ENCODE measurements at places on chromosomes 2 and 18.
A peak's percentile ranks its signal among the peaks of the same experiment; 100 is the strongest.

DNA sequence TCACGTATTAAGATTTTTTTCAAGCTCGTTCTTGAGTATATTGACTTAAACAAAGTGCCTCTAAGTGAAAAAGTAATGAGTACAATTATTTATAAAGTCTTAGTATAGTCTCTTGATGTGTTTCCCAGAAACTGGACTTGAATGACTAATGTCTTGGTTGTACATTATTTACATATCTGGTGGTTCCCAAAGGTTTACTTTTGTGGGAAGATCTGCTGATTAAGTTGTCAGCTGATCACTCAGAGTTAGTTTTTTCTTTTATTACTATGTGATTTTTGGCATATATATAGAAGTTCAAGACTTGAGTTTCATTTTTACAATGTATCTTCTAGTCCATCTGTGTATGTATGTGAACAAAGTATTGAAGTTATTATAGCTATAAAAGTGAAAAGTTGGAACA lies 29.5 kb downstream of the RNF144A start:
- DNase-seq = no peak

DNA sequence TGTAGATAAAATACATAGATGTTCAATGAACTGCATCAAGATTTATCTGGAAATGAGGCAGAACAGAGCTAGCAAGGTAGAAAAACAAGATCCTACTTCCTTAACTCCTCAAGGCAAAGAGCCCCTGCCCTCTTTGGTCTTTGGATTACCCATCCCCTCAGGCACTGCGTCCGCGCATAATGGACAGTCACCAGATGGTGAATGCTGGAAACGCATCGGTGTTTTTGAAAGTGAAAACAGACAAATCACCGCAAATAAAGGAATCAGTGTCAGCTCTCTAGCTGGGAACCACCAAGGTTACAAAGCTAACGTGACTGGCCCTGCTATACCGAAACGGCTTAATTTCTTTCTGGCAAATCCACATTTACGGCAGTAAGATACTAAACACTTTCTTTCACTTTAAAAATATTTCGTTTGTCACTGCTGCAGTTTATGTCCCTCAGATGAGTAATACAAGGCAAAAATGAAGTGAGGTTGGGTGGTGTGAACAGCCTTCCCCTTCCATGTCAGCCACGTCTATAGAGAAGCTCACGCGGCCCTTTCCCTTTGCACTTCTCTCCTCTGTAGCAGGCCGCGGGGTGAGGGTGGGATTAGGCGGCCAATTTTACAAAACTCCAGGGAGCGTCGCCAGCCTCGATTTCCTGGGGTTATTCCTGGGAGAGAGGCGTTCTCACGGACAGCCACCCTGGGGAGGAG lies 627 bp upstream of the GALR1 start:
- no peak for DNase-seq

- DNase-seq = no peak
These were observed 844 bp upstream of the MPV17 start for GRCh38 chr2:27323596-27324285.

GRCh38 chr18:5746844-5747243 lies 148.5 kb downstream of the TMEM200C start:
- DNase-seq = no peak

DNA sequence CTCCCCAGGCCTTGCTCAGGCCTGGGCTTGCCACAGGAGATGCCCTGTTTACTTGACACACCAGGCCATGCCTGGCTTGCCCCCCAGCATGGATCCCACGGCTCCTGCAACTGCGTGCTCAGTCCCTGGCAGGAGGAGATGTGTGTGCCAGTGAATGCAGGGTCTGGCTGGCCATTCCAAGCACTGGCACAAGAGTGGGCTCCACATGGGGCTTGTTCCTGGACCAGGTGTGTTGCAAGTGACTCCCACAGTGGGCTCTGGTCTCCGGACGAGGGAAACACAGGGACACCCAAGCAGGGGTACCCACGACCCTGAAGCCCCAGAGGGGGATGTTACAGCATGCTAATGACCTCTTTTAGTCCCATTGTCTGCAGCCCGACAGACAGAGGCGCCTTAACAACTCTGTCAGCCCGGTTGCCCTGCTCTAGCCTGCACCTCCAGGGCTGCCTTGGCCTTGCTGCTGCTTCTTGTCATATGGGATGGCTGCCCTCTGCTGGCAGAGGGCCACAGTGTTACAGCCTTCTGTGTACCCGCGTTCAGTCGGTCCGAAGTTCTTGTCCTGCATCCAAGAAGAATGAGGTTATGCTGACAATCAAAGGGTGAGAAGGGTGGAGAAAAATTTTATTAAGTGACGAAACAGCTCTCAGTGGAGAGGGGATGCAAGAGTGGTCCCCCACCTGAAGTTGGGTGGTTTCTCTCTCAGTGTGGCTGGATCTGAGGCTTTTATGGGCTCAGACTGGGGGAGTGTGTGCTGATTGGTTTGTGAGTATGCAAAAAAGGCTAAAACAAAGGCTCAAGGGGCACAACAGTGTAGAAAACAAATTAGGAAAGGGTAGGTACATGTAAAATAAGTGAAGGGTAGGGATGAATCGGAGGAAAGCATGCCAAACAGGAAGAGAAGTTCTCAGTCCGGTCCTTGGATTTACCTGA lies 180.4 kb downstream of the MBD5 start:
- peak; percentile 9 for DNase-seq

All from stimulated activated CD4-positive, alpha-beta T cell treated with anti-CD3 and anti-CD28 coated beads, Interleukin-4, amount 100 ng/mL, for 48 hours (primary cell).